PC-3 (cell line): ENCODE measurements at places on chromosomes 11 and 22.

DNA sequence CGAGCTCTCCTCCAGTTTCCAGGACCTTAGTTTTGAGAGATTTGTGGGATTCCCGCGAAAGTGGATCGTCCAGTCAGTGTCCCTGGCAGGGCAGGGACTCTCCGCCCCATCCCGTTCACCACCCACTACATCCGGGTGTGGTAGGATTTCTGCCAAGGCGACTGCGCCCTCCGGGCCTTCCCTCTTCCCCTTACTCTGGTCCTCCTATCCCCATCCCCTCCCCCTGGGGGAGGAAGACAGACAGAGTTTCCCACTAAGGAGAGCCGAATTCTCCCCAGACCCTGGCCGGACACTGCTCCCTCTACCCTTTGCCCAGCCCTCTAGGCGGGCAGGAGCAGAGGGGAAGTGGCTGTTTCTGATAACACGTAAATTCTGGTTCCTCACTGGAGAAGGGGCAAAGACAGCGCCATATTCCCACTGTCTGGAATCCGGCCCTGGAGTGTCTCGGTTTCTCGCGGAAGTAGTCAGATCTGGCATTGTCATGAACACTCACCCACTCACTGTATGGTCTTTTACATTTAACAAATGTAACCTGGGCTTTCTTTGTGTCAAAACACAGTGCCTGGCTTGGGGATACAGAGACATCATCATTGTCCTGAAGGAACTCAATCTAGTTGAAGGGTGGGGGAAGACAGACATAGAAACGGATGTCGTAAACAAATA, 1.1 kb upstream of the NECTIN1 start:
- peak; percentile 80 for DNase-seq

DNA sequence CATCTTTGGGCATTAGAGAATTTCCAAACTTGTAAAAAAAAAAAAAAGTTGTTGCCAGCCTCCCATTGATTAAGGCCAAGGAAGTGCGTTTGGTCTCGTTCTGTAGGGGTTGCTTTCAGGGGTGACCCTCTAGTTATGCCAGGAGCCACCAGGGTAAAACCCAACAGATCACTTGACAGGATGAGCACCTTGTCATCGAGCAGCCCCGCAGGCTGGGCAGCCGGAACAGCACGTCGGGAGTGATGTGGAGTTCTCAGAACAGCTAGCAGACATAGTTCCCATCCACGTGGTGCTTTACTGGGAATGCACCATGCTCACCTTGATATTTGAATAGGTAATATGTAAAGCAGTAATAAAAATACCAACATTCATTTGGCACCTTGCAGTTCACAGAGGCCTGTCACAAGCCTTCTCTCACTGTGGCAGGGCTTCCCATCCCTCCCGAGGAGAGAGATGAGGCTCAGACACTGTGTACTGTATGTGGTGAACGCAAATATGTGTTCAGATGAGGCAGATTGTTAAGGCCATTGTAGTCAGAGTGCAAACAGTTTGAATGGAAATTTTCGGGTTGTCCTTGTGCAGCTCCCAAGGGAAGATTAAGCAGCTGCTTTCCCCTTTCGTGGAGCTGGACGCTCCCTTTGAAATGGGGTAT, 70.9 kb upstream of the SORL1-AS1 start:
- DNase-seq, result no peak

- DNase-seq, result no peak
Measured at GRCh38 chr11:73233211-73233610, 15.1 kb downstream of the P2RY2 start.

- no peak for DNase-seq
Measured at GRCh38 chr22:20653795-20654342, 120.0 kb upstream of the SERPIND1 start.

- DNase-seq, result peak; percentile 77
Measured at GRCh38 chr11:58905721-58906547, 33.4 kb upstream of the GLYATL1 start.

DNA sequence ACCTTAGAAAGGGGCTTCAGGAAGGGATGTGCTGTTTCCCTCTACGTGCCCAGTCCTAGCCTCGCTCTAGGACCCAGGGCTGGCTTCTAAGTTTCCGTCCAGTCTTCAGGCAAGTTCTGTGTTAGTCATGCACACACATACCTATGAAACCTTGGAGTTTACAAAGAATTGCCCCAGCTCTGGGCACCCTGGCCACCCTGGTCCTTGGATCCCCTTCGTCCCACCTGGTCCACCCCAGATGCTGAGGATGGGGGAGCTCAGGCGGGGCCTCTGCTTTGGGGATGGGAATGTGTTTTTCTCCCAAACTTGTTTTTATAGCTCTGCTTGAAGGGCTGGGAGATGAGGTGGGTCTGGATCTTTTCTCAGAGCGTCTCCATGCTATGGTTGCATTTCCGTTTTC, 2.2 kb upstream of the TAGLN start:
- DNase-seq, result no peak

- no peak for DNase-seq
Measured at GRCh38 chr11:92362989-92363388, 138.4 kb downstream of the FAT3 start.

DNA sequence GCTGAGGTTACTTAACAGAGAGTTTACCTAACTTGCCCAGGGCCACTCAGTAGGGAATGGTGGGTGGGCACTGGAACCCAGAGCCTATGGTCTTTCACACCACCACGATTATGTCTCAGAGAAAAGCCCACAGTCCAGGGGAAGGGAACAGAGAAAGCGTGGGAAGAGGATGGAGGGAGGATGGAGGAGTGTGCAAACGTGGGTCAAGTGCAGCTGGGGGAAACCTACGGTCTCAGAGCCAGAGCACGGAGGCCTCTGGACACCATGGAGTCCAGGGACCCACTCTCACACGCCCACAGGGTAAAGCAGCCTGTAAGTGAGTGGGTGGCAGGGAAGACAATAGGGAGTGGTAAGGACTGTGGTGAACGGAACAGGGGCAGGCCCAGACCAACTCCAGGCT, 47.3 kb upstream of the SLC35C1 start:
- DNase-seq, result no peak

DNA sequence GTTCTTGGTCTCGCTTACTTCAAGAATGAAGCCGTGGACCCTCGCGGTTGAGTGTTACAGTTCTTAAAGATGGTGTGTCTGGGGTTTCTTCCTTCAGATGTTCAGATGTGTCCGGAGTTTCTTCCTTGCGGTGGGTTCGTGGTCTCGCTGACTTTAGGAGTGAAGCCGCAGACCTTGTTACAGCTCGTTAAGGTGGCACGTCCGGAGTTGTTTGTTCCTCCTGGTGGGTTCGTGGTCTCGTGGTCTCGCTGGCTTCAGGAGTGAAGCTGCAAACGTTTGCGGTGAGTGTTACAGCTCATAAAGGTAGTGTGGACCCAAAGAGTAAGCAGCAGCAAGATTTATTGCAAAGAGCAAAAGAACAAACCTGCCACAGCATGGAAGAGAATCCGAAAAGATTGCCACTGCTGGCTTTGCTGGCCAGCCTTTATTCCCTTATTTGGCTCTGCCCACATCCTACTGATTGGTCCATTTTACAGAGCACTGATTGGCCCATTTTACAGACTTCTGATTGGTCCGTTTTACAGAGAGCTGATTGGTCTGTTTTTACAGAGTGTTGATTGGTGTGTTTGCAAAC, 27.1 kb upstream of the NXPE2 start:
- DNase-seq, result no peak

DNA sequence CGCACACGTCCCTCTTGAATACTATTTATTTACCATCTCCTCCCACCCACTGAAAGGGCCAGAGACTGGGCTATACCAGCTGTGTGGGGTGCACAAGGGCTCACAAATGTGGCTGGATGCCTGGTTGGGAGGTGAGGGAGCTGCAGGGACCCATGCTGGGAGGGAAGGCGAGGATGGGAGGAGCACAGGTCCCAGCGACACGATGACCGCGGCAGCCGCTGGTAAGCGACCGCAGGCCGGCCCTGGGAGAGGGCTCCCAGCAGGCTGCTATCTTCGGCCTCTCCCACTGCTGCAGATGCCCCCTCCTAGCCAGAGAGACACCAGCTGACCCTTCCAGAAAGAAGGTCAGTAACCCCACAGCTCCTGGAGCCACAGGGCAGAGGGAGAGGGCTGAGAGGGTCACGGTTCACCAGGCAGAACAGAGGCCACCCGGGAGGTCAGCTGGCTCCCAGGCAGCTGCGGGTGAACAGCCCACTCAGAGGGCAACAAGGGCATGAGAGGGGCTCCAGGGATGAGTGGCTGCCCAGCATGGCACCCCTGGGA, 163.9 kb downstream of the CRYBB2 start:
- DNase-seq, result no peak

DNA sequence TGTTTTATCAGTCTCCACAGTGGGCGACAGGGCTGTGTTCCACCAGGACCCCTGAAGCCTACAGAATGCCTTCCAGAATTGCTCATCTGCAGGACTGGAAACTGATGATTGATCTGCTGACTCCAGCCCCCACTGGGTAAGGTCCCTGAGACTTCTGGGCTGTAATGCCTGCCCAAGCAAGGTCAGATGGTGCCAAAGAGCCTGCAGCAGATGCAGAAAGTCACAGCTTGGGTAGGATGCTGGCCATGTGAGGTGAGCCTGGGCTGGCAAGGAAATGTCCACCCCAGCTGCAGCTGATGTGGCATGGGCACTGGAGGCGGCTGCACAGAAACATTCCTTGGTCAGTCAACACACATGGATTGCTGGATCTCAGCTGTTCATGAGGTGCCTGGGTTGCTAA, 30.9 kb downstream of the LRRC32 start:
- no peak for DNase-seq

DNA sequence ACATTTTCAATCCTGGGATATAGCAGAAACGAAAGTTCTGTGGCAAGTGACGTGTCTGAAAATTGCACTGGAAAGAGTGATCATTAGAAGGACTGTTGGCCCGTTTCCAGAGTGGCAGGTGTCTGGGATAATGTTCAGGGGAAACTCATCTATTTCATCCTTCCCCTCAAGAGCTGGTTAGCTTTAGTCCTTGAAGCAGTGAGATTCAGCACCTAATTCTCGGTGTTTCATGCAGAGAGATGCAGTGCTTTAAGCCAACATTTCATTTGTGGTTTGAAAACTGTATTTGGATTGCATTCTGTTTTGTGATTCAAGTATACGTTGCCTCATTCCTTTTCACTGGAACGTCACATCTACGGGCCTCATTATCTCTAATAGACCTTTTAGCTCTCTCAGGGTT, 205.0 kb upstream of the RAG2 start:
- no peak for DNase-seq

DNA sequence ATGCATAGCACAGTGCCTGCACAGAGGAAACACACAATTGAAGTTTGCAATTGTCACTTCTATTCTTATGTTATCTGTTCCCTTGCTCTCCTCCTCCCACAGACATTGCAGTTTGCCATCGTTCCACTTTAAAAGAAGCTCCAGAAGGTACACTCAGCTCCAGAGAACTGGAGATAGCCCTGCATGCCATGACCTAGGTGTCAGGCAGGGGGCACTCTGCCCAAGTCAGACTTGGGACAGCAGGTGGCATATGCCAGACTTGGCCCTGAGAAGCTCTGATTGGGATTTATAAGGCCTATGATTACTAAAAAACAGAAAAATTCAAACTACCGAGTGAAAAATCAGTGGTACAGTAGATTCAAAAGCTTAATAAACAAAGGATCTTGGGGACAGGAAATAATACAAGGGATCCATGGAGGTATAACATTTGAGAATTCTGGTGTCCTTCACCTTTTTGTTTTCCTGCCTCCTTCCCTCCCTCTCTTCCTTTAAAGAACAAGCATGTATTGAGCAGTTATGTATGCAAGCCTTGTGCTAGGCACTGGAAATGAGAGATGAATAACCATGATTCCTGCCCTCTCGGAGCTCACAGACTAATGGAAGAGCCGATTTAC, 40.0 kb downstream of the TENM4 start:
- peak; percentile 70 for DNase-seq

- no peak for DNase-seq
Measured at GRCh38 chr11:19602891-19603290, 109.7 kb upstream of the NAV2 start.

DNA sequence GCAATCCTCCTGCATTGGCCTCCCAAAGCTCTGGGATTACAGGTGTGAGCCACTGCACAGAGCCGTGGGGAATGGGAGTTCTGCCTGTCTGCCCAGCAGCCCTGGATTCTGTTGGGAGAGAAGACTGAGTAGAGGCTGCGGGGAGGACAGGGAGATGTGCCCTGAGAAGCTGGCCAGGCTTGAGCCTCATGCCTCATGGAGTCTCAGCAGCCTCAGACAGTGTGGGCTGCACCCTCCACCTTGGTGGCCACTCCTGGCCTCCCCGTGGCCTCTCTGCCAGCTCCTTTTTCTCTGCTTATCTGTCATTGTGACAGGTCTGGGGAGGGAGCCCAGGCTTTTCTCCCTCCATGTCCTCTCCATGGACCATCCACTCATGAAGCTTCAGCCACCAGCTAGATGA, 43.2 kb downstream of the DKK3 start:
- no peak for DNase-seq

DNA sequence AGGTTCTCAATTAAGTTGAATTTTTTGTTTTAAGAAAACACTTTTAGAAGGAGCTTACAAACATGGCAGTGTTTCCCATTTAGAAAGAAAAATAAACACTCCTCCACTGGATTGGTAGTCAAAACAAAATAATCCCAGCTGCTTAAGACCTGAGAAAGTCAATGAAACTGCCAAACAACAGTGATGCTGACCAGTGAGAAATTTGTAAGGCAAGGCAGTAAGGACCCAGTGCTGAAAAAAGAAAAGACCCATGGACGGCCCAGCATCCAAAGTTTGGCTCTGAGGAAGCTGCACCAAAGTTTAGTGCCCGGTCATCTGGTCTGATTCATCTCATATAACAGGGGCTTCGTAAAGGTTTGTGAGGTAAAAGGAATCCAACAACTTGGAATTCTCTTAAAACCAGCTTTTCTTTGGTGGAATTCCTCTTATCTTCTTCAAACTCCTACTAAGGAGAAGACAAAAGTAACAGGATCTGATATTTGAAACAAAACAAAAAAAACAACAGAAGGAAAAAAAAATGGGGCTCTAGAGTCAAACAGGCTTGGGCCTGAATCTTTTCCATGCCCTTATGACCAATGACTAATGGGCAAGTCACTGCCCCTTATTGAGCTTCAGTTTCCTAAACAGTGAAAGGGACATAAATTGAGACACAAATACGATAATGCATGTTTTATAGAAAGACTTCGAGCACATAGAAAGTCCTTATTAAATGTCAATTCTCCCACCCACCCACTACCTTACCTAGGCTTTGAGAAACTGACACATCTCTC, 383.0 kb upstream of the NARS2 start:
- peak; percentile 85 for DNase-seq

DNA sequence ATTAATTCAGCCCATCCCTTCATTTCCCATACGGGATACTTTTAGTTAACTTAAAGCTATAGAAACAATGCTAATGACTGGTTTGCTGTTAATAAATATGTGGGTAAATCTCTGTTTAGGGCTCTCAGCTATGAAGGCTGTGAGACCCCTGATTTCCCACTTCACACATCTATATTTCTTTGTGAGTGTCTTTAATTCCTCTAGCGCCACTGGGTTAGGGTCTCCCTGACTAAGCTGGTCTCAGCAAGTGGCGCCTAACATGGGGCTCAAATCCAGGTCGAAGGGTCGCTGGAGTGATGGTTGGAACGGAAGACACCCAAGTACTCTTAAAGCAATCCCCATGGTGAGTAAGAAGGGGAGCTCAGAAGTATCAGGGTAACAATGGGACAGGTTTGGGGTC, 14.4 kb upstream of the OOSP1 start:
- no peak for DNase-seq

GRCh38 chr11:37512156-37512780, 914.2 kb upstream of the RAG2 start:
- DNase-seq, result no peak

- no peak for DNase-seq
Measured at GRCh38 chr11:82907371-82907770, 5.8 kb downstream of the DDIAS start.
